ENCODE measurements at places on chromosomes 4 and X. TPM values are rescaled to one million over a fixed set of nuclear protein-coding genes. Genes with fewer than 3 reads are reported as not detected.

DNA sequence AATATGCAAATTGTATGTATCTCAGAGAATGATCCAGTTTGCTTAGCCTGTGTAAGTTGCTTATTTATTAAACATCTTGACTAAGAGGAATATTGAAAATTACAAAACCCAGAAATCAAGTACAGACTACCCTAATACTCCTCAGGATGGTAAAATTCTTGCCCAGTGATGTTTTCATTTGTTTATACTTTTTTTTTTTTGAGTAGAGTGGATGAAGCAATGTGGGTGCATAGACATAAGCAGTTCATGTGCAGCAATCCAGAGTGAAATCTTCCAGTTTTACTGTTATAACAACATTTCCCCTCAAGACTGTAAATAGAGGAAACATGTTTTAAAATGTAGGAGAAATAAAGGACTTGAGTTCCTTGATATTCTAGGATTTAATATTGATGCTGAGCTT lies 4.7 kb downstream of the GLRB start:
- DNase-seq, result no peak

Gene CITED1
- total RNA-seq, result not detected

- no peak for DNase-seq
These were observed 310.0 kb downstream of the ARHGAP24 start for GRCh38 chr4:85784947-85785346.

- DNase-seq, result no peak
These were observed 46.5 kb downstream of the ADGRG2 start for GRCh38 chrX:19075754-19076153.

GRCh38 chr4:8882239-8882638 lies 10.6 kb upstream of the HMX1 start:
- DNase-seq, result no peak

- no peak for DNase-seq
These were observed 77.5 kb downstream of the CYTL1 start for GRCh38 chr4:4941751-4942150.

Gene ZCCHC18
- total RNA-seq, result 1.1 TPM

Gene RBM46
- total RNA-seq, result not detected

GRCh38 chr4:151376540-151376939 lies 32.4 kb upstream of the FHIP1A start:
- DNase-seq, result no peak

DNA sequence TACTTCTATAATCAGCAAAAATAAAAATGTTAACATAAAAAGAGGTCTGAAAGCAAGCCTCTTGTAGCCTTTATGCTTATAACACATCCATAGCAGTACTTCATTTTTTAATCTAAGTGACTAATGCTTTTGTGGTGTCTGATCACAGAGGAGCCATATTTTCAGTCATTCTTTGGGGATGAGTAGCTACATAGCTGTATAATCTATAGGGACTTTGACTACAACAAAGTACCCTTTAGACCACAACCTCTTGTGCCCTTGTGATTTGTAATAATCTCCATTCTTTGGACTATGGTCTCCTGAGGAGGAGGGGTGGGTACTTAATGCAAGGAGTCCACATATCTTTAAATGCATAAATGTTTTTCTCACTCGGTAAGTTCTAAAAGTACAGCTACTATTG lies 9.6 kb downstream of the DRP2 start:
- DNase-seq, result no peak

DNA sequence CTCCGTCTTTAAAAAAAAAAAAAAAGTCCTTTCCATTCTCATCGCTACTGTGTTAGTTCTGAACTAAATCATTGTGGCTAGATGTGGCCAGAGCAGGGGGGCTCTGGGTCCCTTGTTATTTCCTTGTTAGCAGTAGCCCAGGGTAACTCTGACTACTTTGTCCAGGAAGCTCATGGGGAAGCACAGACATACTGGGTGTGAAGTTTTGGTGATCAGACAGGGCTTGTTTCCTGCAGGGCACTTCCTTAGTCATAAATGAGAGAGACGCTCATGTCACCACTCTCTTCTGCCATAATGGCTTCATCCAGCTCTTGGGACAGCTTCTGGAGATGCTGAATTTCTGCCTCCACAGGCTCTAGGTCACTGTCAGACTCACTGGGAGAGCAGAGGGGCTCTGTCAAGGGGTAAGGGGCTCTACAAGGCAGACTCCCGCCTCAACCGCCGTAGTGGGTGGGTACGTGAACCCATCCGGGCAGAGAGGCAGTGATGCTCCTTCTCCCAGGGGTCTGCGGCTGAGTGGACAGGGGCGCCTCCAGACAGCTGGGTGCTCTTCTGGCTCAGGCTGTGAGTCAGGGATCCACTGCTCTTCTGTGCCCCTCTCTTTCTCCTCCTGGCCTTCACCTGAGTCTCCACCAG lies 12.9 kb downstream of the STIM2 start:
- no peak for DNase-seq

DNA sequence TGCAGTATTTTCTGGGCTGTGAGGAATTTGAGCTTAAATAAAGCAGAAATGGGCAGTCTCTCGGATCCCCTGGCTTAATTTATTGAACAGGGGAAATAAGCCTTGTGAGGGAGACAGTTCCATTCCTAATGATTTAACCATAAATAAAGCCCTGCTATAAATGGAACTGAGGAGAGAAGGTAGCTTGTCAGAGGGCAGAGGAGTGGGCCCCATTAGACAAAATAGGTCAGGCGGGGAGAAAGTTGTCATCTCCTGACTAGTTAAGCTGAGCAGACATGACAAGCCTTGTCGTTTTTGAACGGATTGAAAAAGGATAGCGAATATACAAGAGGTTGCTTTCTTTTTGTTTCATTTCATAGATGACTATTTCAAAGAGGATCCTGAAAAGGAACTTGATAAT lies 39.3 kb downstream of the SMPX start:
- DNase-seq, result no peak

DNA sequence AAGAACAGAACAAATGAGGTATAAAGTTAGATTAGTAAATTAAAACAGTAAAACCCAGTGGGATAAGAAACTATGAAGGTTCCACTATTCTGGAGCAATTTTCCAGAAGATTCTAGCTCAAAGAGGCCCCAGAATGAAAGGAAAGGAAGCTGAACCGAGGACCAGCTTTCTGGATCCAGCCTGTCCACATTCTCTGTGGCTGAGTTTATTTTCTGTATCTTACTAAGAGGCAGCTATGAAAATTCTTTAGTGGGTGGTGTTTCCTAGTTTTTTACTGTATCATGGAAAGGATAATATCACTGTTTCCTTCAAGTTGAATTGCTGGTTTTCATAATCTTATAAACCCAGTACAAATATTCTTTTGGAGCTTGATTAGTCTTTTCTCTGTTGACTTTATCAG lies 11.8 kb downstream of the DAPP1 start:
- no peak for DNase-seq

GRCh38 chr4:80143307-80143679 lies 54.0 kb upstream of the PRDM8 start:
- no peak for DNase-seq

- no peak for DNase-seq
These were observed 88.3 kb upstream of the UNC5C start for GRCh38 chr4:95637043-95637600.

Data from glomerular endothelial cell (primary cell).